ENCODE measurements at places on chromosomes 11 and 22.
A peak's percentile ranks its signal among the peaks of the same experiment; 100 is the strongest.

GRCh38 chr22:49053578-49053977, 774.1 kb downstream of the BRD1 start:
- DNase-seq: no peak

GRCh38 chr11:88312628-88313027, 24.9 kb downstream of the CTSC start:
- no peak for DNase-seq

GRCh38 chr11:10893714-10894151, 35.9 kb upstream of the ZBED5 start:
- DNase-seq: no peak

- no peak for DNase-seq
These were observed 32.5 kb upstream of the LMO2 start for GRCh38 chr11:33924341-33924740.

- peak; percentile 70 for DNase-seq
These were observed 399.1 kb upstream of the DDI1 start for GRCh38 chr11:103637295-103637694.

GRCh38 chr11:933142-933851, 7.6 kb downstream of the AP2A2 start:
- peak; percentile 34 for DNase-seq

DNA sequence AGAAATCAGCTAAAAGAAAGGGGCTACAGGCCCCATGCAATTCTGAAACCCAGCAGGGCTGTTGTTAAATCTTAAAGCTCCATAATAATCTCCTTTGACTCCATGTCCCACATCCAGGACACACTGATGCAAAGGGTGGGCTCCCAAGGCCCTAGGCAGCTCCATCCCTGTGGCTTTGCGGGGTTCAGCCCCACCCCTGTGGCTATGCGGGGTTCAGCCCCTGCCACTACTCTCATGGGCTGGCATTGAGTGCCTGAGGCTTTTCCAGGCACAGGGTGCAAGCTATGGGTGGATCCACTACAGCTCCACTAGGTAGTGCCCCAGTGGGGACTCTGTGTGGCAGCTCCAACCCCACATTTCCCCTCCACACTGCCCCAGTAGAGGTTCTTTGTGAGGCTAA, 8.7 kb upstream of the ZNF280A start:
- no peak for DNase-seq

- no peak for DNase-seq
These were observed 12.8 kb downstream of the NFAM1 start for GRCh38 chr22:42419243-42419881.

GRCh38 chr11:12846786-12847615, 162.1 kb upstream of the RASSF10 start:
- DNase-seq: peak; percentile 32

DNA sequence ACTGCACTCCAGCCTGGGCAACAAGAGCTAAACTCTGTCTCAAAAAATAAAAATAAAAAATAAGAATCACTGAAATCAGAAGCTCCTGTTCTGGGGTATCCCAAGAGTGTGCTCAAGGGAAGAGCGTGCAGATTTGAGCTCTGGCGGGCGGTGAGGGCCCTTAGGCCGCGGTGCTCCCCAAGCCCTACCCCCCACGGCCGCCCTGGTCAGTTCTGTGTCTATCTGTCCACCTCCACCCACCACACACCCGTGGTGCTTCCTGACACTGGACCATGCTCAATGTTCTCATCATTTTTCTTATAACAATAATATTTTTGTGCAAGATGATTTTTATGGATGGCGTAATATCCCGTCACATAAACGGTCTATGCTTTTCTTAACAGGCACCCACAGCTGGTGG, 71.1 kb downstream of the RTL6 start:
- DNase-seq: no peak

DNA sequence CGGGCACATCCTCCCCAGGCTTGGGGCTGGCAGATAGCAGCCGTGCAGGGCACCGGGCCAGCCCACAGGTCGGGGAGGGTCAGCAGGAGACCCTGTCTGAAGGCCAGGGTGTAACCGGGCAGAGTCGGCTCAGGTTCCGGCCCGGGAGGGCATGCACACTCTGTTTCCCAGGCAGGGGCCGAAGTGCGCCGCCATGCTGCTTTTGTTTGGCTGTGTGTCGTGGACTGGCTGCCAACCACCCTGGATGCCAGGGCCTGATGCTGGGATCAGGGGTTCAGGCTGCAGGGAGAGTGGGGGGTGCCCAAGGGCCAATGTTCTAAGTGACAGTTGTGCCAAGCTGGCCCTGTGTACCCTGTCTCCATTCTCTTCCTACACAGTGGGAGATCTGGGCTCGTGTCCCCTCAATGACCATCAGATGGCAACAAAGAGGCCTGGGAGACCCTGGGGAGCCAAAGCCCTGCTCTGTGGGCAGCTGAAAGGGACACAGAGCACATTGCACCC, 120.9 kb upstream of the B3GAT1 start:
- no peak for DNase-seq

DNA sequence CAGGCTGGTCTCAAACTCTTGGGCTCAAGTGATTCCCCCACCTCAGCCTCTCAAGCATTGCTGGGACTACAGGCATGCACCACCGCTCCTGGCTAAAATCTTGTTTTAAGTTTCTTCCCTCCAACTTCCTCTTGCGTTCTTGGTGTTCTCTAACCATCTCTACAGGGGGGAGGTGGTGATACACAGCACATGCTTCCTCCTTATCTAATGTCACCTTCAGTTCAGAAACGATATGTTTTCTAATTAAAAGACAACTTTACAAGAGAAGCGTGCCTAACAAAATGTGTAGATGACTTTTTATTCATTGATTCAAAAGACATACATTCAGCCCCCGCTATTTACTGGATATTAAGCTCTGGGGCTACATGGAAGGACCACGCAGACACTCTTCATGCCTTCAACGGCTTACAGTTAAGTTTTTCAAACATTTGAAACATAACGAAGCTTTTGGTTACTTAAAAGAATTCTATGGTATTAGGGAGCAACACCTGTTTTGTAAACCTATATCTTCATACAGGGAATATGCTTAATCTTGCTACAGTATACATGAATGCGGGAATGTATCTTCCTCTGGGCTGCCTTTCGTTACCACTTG, 933 bp upstream of the DLAT start:
- DNase-seq: peak; percentile 10

GRCh38 chr11:2664791-2665525, 34.8 kb downstream of the KCNQ1OT1 start:
- DNase-seq: no peak

DNA sequence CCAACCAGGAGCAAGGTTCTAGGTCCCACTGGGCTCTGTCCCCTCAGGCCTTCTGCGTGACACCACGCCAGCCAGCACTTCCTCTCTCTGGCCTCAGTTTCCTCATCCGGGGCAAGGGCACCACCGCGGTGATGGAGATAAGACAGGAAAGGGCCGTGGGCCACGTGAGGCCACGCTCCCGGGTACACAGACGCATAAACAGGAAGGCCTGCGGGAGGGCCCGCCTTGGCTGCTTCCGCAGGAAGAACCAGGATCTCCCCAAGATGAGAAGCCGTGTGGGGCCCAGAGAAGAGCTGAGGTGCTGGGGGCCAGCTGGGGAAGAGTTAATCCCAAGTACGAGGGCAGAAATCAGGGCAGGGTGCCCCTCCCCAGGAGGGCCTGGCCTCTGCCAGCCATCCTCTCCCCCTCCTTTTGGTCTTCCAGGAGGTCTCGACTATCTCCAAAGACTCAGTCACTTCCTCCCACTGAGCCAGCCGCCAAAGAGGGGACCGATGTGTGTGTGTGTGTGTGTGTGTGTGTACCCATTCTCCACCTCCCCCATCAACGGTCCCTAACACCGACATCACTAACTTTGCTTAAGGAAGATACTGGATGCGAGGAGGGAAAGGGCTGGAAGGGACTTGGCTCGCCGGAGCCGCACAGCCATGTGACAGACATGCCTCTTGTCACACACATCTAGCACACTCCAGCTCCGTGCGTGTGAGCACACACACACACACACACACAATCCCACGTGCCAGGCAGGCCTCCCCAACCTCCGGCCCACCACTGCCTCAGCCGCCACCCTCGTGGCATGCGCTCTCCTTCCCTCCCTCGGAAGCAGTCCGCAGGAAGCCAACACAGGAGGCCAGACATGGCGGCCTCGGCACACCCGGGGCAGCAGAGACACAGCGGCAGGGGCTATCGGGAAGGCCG, 1.4 kb downstream of the MFNG start:
- peak; percentile 89 for DNase-seq

- no peak for DNase-seq
These were observed at the start of gene HEPACAM for GRCh38 chr11:124935548-124936514. Gene HEPACAM (minus strand): TSS chr11:124936047. CDS start chr11:124936006, 41 bp downstream.

DNA sequence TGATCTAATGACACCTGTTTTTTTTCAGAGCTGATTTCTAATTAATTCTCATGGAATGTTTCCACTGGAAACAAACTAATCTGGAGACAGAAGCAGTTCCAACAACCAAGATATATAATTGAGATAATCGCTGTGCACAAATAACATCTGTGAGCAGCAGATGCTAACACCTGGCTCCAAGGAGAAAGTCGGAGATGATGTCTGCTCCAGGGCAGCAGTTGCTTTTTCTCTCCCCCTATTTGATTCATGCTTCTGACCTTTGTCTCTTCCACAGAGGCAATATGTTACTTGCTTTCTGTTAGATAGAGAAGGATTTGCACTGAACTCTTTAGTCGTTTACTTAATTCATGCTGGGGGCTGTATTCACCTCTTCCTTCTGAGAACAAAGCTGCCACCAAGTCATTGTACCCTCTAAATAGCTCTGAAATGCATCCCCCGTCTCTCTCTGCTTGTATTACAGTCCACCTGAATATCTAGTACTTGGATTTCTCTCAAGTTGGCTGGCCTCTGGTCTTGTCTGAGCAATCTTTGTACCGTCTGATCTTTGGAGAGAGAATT, 187.4 kb downstream of the MYO18B start:
- no peak for DNase-seq

DNA sequence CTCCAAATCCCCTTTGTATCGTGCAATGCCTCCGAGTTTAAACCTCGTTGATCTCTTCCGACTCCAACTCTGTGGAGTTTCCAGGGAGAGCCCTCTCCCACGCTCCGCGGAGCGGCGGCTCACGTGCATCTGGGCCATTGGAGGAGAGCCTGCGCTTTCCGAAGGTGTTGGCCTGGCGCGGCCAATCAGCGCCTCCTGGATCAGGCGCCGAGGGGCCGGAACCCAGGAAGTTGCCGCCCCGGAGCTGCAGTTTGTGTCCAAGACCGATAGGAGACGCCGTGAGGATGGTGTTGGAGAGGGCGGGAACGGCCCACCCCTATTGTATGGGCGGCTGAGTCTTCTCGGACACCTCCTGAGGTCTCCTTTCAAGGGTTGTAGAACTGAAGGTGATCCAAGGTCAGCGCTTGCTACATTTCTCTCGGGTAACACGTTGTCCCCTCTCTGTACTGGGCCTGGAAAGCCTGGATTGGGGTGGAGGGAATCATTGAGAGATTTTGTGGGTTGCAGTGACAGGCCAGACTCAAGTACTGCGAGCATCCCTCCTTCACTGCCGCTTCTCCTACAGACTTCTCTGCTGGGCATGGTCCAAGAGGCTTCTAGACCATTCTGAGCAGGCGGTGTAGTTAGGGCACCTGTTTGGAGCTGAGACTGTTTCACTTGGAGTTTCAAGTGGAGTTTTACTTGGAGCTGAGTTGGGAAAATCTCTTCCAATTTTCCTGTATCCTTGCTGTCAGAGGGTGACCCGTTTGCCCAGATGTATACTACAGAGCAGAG, 1.7 kb downstream of the ADAMTS15 start:
- peak; percentile 10 for DNase-seq

GRCh38 chr11:34408580-34409172, 30.1 kb upstream of the CAT start:
- no peak for DNase-seq

GRCh38 chr11:28223577-28223976, 115.4 kb downstream of the METTL15 start:
- no peak for DNase-seq

GRCh38 chr11:117442869-117443239, 115.2 kb downstream of the CEP164 start:
- no peak for DNase-seq

GRCh38 chr22:29213493-29213892, 7.8 kb downstream of the EMID1 start:
- no peak for DNase-seq

DNA sequence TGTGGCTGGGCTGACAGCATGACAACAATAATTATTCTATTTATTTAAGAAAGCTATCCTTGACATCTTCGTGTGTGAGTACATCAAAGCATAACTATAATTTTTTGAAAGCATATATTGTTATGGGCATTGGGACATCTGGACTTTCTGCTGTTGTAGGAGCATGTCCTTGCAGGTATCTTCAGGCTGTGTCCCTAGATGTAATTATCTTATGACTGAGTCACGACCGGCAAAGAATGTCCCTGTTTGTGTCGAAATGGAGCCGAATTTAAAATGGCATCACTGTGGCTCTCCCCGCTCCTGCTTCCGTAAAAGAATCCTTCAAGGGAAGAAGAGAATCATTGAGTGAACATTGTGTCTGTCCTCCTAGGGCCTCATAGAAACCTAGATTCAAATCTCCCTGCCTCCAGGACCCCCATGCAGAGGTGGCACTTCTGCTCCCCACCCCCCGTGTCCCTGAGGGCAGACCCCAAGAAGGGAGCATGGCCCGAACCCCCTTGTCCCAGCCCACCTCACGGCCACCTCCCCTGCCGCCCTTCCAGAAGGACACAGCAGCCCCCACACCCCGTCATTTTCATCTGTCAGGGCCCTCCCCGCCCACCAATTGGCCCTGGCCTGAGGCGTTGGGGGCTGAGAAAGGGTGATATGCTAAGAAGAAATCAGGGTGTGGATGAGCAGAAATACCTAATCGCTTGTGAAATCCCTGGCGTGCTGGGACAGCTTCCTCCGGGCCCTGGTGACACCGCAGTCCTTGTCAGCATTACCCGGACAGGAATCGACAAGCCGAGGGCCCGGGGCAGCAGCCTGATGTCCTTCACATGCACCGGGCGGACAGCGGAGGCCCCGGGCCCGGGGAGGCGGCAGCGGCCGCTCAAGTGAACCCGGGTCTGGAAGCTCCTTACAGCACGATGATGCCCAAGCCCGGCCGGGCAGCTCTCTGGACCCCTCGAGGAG, 48.6 kb upstream of the SLC22A12 start:
- DNase-seq: no peak

- DNase-seq: peak; percentile 64
These were observed 66.5 kb downstream of the GGTLC2 start for GRCh38 chr22:22710719-22711531.

DNA sequence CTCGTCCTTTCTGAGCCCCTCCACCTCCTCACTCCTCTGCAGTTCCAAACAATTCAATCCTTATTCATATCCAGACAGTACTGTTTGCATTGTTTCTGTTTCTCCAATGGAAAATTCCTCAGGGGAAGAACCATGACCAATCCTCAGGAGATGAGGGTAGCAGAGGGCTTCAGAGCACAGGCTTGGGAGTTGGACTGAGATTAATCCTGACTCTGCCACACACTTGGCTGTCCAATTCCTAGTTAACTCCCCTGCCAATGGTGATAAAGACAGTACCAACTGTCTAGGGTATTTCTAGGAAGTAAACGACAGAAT, 58.0 kb downstream of the MICAL3 start:
- no peak for DNase-seq

- no peak for DNase-seq
These were observed 274.3 kb downstream of the DDX10 start for GRCh38 chr11:108939135-108939534.

GRCh38 chr11:76717816-76718215, 47.3 kb upstream of the LRRC32 start:
- DNase-seq: no peak

GRCh38 chr11:2687223-2687530, 12.6 kb downstream of the KCNQ1OT1 start:
- no peak for DNase-seq

GRCh38 chr11:24496736-24497725, at the start of gene LUZP2:
Gene LUZP2 (plus strand): TSS chr11:24497053.
- peak; percentile 4 for DNase-seq

- no peak for DNase-seq
These were observed 2.1 kb downstream of the LGALS1 start for GRCh38 chr22:37677493-37677974.

- no peak for DNase-seq
These were observed 52.9 kb downstream of the GAB4 start for GRCh38 chr22:16955081-16955480.

Data from dermis blood vessel endothelial cell (primary cell).